ENCODE measurements at places on chromosomes 1 and 21.

GRCh38 chr1:211710566-211711314 lies 35.3 kb upstream of the NEK2 start:
- DNase-seq: peak; percentile 86

DNA sequence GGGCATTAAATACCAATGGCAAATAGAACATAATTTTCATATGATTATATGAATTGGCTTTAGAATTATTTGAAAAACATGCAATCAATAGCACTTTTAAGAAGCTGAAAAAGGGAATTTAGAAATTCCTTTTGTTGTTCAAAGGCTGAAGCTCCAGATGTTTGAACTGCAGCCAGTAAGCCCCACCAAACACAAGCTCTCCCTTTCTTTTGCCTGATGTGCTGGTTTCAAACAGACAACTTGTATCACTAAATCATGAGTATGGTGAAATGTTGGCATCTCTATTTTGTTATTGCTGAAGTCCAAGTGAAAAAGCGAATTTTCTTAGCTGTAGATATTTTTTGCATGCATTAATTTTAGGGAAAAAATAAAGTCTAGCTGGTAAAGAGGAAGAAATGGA lies 27.5 kb upstream of the NCAM2 start:
- DNase-seq: no peak

- DNase-seq: no peak
Measured at GRCh38 chr1:18798533-18798932, 60.9 kb downstream of the TAS1R2 start.

DNA sequence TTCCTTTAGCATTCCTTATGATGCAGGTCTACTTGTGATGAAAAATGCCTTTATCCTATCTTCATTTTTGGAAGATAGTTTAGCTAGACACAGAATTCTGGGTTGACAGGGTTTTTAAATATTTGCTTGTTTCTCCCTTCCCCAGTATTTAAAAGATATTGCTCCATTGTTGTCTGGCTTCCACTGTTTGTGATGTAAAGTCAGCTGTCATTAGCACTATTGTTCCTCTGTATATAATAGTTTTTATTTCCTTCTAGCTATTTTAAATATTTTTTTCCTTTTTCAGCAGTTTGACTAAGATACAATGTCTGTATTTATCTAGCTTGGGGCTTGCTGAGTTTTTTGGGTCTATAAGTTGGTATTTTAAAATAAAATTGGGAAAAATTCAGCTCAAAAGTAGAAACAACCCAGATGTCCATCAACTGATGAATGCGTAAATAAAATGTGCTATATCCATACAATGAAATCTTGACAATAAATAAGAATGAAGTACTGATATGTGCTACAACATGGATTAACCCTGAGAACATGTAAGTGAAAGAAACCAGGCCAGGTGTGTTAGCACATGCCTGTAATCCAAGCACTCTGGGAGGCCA lies 11.2 kb downstream of the IFT25 start:
- no peak for DNase-seq

DNA sequence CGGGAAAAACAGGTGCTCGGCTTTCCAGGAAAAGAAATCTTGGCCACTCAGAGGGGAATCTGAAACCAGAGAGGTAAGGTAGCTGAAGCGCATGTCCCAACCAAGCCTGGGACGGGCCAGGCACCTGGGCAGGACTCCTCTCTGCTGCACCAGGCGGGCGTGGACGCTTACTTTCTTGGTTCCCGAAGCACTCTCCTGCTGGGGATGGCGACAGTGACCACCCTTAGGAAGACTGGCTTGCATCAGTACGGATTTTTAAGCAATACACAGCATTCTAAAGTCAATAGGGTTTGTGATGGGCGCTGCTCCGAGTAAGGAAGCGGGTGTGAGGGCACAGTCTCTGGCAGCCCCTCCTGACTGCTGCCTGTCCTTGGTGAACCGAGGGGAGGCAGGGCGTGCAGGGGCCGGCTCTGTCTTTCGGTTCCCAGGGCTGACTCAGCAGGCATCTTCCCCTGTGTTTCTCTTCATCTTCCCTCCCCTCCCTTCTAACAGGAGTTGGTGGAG lies 74.9 kb upstream of the ANGPTL1 start:
- no peak for DNase-seq
